Transverse colon (tissue), 4 donors: ENCODE measurements at places on chromosomes 2 and 18. TPM values are rescaled to one million over a fixed set of nuclear protein-coding genes. Genes with fewer than 3 reads are reported as not detected.

DNA sequence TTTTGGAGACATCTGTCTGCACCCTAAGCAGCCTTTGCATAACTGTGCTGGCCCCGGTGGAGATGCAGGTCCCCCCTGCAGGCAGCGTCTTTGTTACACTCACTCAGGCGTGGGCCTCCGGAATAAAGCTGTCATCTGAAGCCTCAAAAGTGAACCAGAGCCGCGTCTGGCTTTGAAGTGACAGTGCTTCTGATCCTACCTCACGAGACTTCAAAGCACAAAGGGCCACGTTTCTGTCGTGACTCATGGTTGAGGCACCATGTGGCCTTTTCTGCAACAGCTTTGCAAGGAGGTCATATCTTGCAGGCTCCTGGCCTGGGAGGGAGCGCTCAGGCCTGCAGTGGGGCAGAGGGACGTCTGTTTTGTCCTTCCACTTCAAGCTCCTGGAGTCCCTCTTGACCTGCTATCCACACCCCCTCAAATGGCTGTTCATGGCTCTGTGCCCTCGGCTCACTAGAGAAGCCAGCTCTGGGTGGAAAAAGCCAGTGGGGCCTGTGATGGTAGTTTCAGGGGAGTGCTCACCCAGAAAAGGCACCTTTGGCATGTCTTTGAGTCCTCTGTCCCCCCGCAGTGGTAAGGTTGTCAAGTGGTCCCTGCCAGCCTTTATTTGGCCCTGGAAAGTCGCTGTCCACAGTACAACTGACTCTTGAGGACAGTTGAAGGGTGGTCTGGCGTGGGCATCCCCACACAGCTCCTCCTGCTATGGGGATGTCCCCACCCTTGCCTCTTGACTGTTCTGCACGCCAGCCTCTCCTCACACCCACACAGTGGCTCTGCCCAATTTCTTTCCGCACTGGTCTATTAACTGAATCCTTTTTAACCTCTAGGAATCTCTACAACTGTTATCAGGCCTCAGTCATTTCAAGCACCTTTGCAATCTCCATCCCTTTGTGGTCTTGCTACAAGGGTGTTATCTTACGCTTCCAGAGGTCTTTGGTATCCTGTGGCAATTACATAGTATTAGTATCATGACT lies 19.3 kb downstream of the GPR55 start:
- H3K36me3 ChIP-seq: no peaks in the 10 kb centered on the region
- H3K4me1 ChIP-seq: no peaks in the 10 kb centered on the region
- no peaks in the 10 kb centered on the region for H3K27me3 ChIP-seq
- no peak overlapping the region for H3K27ac ChIP-seq

GRCh38 chr2:188042412-188042811 lies 249.3 kb upstream of the GULP1 start:
- no peak overlapping the region for H3K4me3 ChIP-seq
- no peak for DNase-seq
- no peaks in the 10 kb centered on the region for H3K4me1 ChIP-seq
- no peak overlapping the region for H3K27ac ChIP-seq

GRCh38 chr2:207987025-207987716 lies 38.2 kb downstream of the PLEKHM3 start:
- no peak overlapping the region for H3K27ac ChIP-seq
- no peaks in the 10 kb centered on the region for H3K36me3 ChIP-seq
- DNase-seq: no peak

GRCh38 chr2:138703242-138703641 lies 76.9 kb downstream of the NXPH2 start:
- no peak overlapping the region for H3K27ac ChIP-seq
- DNase-seq: no peak
- no peak overlapping the region for H3K4me3 ChIP-seq
- H3K36me3 ChIP-seq: no peaks in the 10 kb centered on the region
- peaks cover 2% of the 10 kb centered on the region for H3K4me1 ChIP-seq
- no peaks in the 10 kb centered on the region for H3K27me3 ChIP-seq

DNA sequence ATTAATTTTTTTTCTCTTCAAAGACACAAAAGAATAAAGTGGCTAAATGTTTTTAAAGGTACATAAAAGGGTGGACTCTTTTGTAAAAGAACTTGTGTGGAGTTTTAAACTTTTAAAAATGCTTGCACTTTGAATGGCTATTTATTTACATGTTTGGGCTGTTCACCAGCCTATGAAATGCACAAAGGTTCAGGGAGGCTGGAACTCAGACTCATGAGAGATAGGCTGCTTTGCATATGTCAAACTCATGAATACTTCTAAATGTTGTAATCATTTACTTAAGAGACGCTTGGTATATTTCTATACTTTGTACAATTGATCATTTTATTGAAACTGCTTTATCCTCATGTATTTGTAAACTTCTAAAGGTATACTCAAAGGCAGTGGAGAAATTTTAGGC lies 79.9 kb downstream of the ZEB2 start:
- no peak overlapping the region for H3K4me3 ChIP-seq
- no peaks in the 10 kb centered on the region for H3K27me3 ChIP-seq
- H3K36me3 ChIP-seq: no peaks in the 10 kb centered on the region
- no peak for DNase-seq

- H3K4me1 ChIP-seq: no peaks in the 10 kb centered on the region
- no peaks in the 10 kb centered on the region for H3K27me3 ChIP-seq
- no peak overlapping the region for H3K4me3 ChIP-seq
- H3K36me3 ChIP-seq: no peaks in the 10 kb centered on the region
Observed at GRCh38 chr2:211055438-211055837, 499.0 kb downstream of the CPS1 start.

GRCh38 chr18:47050468-47050867 lies 15.0 kb upstream of the ELOA2 start:
- H3K36me3 ChIP-seq: no peaks in the 10 kb centered on the region
- H3K4me3 ChIP-seq: no peak overlapping the region
- H3K4me1 ChIP-seq: no peaks in the 10 kb centered on the region
- H3K27ac ChIP-seq: no peak overlapping the region
- DNase-seq: no peak

DNA sequence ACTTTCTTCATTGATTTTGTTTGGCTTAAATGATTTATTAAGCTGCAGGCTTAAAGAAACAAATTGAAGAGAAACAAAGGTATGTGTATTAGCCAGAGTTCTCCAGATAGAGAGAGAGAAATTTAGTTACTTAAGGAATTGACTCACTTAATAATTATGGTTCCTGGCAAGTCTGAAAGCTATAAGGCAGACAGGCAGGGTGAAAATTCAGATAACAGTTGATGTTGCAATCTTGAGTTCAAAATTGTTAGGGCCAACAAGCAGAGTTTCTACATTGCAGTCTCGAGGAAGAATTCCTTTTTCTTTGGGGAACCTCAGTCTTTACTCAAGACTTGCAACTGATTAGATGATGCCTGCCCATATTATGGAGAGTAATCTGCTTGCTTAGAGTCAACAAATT lies 593.5 kb downstream of the ADCYAP1 start:
- H3K27me3 ChIP-seq: no peaks in the 10 kb centered on the region
- no peak overlapping the region for H3K27ac ChIP-seq
- DNase-seq: no peak

GRCh38 chr2:234725528-234726264 lies 226.1 kb upstream of the SH3BP4 start:
- H3K27ac ChIP-seq: peak overlapping the region; percentile 33
- H3K36me3 ChIP-seq: no peaks in the 10 kb centered on the region
- H3K27me3 ChIP-seq: no peaks in the 10 kb centered on the region
- H3K4me3 ChIP-seq: no peak overlapping the region

The ALK gene
- 0.82 TPM for total RNA-seq

The POTEC gene
- total RNA-seq: not detected

The MRPS9 gene
- total RNA-seq: 12.9 TPM

The REG3A gene
- not detected for total RNA-seq
